ENCODE measurements at places on chromosomes 3 and 15.

- no peak for DNase-seq
Observed at GRCh38 chr3:4776980-4777581, 202.2 kb upstream of the BHLHE40 start.

DNA sequence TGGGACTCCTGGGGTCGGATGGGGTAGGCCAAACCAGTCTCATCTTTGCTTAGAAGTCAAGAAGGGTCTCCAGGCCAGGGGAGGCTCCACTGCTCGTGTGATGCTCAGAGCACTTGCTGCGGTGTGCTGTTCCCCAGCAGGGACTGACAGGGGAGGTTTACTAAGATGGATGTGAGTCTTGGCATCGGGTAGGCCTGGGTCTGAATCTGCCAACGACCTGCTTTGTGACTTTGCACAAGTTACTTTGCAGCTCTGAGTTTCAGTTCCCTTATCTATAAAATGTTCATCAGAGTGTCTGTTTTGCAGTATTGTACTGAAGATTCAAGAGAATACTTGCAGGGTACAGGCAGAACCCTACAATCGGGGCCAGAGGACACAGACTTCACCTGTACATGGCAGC is 17.3 kb upstream of the CDCP1 start:
- no peak for DNase-seq

DNA sequence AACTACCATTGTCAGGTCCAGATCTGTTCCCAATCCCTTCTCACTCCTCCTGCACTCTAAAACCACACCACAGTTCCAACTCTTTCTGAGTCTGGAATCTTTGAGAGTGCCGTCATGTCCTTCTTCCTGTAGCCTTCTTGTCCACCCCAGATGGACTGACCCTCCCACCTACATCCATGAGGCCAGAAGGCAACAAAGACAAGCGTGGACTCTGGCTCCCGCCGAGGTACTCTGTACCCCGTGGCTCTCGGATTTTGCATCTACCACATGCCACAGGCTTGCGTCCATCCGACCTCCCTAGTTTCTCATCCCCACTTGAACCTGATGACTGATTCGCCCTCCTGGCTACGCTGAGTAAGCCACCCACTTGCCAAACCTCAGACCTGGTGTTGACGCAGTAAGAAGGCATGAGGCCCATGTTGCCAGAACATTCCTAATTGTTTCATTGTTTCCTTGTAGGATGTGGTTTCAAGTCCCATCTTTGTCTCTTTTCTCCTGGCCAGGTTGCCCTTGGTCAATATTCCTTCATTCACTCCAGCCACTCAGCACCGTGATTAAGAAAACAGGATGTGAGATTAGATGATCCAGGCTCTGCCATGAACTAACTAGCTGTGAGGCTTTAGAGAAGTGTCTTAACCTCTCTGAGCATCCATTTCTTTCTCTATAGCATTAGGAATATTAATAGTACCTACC is 1.1 kb upstream of the ZBTB38 start:
- peak; percentile 96 for DNase-seq

GRCh38 chr15:45919806-45920205 is 285.0 kb downstream of the SQOR start:
- DNase-seq: peak; percentile 93

- peak; percentile 97 for DNase-seq
Observed at GRCh38 chr3:136818191-136818768, 646 bp upstream of the SLC35G2 start.

DNA sequence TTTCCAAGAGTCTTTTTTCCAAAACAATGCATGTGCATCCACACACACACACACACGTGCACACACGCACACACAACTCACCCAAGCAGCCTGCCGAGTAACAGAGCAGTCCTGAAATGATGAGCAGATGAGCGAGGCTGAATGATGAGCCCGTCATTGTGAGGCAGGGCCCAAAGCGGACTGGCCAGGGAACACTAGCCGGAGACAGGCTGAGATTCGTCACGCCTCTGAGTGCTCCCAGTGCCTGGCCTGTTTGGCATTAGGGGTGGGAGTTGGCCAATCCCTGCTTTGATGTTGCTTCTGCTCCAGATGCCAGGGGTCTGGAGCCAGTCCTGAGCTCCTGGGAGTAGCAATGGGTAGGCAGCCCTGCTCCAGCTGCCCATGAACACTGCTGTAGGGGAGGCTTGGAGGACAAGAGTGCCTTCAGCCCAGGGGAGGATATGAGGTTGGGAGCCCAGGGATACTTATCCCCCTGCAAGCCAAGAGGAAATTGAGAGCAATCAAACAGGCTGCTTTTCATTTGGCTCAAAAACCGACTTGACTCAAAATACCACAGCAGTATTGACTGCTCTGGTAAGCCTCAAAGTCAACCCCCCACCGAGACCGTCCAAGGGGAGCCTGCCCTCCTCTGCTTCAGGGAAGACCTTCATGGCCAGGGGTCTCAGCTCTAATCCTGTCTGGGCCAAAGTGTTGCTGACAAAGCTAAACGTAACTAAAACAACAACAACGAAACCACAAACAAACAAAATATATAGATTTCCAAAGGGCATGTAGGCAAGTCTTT is 22.9 kb downstream of the COLQ start:
- DNase-seq: no peak

DNA sequence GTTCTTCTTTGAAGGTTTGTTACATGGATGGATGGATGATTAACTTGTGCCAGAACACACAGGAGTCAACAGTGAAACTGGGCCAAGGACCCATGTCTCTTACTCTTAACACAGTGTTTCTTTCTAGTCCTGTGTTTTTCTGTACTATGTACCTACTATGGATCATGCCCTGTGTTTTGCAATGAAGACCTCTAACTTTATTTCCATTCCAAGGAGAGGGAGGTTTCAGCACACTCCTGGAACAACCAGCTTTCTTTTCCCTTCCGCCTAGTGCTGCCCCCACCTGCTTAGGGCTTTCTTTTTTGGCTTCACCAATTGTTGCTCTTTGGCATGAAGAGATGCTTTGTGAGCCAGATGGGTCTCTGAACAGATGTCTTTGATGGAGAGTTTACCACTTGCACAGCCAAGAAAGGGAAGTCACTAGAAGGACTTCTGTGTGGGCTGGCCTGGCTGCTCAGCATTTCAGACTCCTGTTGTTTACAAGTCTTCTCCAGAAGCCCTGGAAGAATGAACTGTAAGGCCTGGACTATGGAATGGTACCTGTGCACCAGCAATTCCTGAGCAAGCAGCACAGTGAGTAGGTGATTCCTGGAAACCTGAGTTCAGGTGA is 44.5 kb downstream of the SNAPC5 start:
- DNase-seq: no peak

DNA sequence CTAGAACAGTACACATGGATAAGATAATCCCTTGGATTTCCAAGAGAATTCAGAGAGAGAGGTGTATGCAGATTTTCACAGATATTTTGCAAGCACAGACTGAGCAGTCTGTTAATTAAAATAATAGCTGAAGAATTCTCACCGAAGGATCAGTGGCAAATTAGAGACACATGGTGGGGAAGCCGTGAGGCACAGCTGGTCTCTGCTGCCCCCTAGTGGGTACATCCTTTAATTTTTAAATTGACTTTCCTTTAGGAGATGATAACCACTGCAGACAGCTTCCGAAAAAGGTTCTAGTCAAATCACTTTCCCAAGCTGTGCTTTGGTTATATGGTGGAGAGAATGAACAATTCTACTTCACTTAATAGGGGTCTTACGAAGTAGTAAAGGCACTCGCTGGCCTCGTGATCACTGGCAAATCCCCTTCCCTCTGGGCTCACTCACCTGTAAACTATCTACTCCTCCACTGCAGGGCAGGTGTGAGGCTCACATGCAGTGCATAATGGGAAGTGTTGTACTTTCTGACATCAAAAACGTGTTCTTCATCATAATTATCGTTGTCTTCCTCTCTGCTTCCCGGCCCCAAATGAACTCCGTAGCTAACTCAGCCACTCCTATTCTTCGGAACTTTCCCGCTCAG is 19.5 kb downstream of the MESD start:
- DNase-seq: peak; percentile 61

DNA sequence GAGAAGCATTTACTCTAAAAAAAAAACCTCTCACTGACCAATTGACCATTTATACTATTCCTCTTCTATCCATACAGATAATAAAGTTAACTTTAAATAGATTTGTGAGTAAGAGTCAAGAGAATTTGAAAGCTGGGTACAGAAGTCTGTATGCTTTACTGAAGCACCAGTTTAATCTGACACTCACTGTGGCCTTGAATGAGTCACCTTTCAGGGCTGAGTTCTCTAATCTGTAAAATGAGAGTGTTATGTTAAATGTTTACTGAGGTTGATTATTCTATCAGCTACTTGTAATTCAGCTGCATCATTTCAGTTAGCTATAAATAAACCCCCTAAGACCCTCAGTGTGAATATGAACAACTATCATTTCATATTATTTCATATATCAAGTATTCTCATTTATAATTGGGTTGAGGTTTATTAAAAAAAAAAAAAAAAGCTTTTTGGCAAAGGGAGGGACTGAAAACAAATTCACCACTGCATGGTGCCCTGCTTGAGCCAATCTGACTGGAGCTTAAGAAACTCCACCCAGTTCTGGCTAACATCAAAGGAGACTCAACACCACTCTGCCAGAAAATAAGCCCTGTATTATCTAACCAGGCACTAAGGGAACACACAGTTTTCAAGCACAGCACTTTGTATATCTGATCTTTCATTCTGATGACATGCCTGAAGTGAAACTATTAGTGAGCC is 2.8 kb downstream of the MAP4 start:
- peak; percentile 66 for DNase-seq

GRCh38 chr15:90264671-90265070 is 801 bp upstream of the NGRN start:
- peak; percentile 62 for DNase-seq

DNA sequence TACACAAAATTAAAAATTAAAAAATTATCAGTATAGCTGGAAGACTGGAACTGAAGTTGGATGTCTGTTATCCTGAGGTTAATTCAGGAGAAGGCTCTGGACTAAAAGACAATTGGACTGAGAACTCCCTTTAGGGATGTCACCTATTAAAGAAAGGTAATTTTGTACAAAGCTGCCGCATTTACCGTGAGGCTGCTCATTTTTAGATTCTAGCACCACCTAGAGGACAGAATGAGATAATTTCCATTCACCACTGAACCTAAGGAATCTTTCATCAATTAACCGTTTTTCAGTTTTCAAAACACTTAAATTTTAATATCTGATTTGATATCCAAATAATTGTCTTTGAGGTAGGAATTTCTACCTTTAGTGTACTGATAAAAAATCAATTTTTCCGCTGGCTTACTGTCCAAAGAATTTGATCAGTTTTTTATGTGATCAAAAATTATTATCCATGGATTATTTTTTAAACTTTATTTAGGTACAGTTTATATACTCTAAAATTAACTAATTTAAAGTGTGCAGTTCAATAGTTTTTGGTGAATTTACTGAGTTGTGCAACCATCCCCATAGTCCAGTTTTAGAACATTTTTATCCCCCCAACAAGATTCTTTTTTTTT is 106.7 kb upstream of the TNIK start:
- peak; percentile 53 for DNase-seq

DNA sequence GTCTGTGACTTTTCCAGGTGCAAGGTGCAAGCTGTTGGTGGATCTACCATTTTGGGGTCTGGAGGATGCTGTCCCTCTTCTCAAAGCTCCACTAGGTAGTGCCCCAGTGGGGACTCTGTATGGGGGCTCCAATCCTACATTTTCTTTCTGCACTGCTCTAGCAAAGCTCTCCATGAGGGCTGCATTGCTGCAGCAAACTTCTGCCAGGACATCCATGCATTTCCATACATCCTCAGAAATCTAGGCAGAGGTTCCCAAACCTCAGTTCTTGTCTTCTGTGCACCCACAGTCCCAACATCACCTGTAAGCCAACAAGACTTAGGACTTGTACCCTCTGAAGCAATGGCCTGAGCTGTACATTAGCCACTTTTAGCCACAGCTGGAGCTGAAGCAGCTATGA is 694.5 kb upstream of the BCHE start:
- DNase-seq: no peak

- no peak for DNase-seq
Observed at GRCh38 chr3:108076564-108076963, 14.3 kb downstream of the CD47 start.

DNA sequence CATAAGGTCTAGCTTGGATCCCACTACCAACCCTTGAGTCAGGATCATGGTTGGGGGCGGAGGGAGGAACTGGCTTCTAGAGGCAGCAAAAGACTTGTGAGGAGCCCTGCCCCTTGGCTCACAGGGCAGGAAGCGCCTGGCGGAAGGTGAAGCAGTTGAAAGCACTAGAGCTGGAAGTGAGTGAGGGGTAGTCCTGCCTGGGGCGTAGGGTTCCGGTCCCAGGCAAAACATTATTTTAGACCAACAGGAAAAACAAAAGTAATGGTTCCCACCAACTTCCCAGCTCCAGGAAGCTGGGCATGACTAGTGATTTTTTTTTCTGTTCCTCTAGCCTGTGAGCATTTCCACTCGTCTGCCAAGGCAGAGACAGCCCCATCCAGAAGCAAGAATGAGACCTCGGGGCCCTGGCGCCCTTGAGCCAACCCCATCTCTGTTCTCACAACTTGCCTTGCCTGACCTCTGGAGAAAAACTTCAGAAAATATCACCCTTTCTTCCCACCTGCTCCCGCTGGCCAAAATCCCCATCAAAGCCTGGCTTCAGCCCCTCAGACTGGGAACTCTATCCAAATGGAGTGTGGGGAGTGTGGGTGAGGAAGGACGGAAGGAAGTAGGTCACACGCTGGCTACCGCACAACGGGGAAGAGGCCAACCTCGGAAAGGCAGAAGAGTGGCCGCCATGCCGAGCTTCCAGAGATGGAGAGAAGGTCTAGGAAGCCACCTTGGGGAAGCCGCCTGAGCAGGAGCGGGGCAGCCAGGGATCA is 57.5 kb downstream of the RBPMS2 start:
- no peak for DNase-seq

GRCh38 chr3:151611419-151611818 is 122.3 kb upstream of the AADACL2 start:
- DNase-seq: no peak

DNA sequence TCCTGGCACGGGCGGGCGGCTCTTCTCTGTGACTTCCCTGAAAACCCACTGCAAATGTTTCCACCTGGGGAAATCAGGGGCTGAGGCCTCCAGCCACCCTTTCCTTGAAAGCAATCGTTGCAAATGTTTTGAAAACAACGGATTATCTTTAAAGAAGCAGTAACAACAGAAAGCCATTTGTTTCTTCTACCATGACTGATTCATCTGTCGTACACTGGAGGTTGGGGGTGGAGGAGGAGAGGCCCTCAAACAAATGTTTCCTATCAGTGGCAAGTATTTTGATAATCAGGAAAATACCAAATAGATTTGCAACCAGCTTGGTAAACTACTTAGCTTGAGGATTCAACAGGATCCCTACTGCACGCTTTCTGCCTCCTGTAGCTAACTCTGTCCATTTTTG is 114.9 kb downstream of the PDZRN3 start:
- DNase-seq: no peak

DNA sequence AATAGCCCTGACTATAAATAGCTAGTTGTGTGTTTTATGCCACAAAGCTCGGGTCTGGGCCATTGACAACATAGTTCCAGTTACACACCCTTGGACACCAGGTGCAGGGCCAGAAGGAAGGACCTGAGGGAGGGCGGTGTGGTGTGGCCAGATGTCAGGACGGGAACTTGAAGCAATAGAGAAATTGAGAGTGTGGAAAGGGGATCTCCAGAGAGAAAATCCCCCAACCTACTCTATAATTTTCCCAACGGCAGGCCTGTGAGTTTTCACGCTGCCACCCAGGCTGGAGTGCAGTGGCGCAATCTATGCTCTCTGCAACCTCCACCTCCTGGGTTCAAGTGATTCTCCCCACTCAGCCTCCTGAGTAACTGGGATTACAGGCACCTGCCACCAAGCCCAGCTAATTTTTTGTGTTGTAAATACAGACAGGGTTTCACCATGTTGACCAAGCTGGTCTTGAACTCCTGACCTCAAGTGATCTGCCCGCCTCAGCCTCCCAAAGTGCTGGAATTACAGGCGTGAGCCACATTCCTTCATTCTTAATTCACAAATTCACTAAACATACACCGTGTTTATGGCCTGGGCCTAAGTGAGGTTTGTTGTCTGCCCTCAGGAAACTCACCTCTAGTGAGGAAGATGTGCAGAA is 70.8 kb upstream of the KLF13 start:
- DNase-seq: no peak

Measured in SW480 (cell line).